ENCODE measurements at places on chromosomes 3 and 15. TPM values are rescaled to one million over a fixed set of nuclear protein-coding genes. Genes with fewer than 3 reads are reported as not detected.

DNA sequence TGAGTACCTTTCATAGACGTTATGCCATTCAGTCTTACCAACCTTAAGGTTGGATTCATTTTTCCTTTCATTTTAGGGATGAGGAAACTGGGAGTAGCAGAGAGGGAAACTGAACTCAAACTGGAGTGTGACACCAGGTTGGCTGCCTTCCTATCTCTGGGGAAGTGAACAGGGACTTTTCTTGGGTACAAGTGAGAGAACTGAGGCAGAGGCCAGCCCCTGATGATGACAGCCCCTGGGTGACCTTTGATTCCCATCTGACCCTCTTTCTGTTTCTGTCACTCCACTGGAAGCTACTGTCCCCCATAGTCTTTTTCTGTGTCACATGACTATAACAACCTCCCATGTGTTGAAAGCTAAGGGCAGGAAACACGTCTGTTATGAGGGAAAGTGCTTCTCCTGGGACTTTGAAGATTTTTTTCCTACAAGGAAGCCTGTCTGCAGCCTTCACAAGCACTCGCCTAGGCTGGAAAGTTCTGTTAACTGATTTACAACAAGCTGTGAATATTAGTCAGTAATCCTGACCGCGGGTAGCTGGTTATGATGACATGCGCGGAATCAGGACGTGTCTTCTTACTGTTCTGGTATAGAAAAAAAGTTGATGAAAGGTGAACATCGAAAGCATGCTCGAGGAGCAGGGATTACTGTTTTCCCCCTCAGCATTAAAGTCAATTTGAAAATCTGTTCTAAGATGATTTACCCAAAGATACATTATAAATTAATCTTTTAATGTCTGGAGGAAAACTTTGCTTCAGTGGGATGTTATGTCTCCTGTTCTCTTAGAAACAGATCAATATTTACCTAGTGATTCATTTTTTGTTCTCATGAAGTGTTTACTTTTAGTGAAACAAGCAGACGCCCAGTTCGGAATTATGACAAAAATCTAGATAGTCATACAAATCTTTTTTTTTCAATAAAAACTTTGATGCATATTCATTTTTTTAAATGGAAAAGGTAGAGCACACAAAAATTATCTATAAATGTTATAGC, 31.5 kb downstream of the ABHD2 start:
- peak; percentile 67 for DNase-seq

DNA sequence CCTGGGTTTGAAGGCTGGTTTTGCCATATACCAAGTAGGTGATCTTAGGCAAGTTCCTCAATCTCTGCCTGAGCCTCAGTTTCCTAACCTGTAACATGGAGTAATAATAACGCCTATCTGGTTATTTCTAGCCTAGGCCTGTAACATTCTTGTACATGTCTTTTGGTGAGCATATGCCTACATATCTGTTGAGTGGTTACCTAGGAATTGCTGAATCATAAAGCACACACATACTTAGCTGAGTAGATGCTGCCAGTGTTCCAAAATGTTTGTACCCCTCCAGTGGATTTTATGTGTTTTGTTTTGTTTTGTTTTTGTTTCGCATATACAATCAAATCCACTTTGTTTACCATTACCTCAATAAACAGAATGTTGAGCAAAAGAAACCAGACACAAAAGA, 17.4 kb upstream of the MFGE8 start:
- DNase-seq: no peak

DNA sequence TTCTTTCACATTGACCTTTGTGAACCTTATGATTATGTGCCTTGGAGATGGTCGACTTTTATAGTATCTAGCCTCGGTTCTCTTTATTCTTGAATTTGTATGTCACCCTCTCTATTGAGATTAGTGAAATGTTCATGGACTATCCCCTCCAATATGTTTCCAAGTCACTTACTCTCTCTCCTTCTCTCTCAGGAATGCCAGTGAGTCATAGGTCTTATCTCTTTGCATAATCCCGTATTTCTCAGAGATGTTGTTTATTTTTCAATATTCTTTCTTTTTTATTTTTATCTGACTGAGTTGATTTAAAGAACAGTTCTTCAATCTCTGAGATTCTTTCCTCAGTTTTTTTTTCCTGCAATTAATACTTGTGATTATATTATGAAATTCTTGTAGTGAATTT, 411.6 kb upstream of the CADM2 start:
- no peak for DNase-seq

- no peak for DNase-seq
Observed at GRCh38 chr3:12653747-12654146, 10.2 kb downstream of the RAF1 start.

DNA sequence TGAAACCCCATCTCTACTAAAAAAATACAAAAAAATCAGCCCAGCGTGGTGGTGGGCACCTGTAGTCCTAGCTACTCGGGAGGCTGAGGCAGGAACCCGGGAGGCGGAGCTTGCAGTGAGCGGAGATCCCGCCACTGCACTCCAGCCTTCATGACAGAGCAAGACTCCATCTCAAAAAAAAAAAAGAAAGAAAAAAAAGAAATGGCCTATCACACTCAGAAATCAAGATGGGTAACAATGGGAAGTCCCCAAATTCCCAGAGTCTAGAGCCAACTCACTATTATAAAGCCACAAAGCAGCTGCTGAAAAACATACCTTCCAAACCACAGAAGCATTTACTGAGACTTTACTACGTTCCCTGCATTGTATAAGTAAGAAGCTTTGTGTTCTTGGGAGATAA, 7.5 kb downstream of the HDGFL3 start:
- no peak for DNase-seq

DNA sequence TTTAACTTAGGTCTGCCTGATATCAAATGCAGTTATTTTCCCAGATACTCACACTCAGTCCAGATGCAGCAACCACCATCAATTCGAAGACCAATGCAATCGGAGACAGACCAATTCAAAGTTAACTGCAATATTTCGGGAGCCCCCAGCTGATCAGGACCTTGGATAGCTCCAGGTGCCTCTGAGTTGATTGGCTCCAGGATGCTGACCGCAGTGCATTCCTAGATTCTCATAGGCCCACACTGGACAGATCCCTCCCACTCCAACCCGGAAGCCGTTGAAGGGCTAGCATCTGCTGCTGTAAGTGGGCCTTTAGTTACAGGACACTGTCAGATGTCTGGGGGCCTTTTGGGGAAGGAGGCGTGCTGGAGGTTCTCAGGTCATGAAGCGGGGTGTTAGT, 89.5 kb upstream of the ATP2B2 start:
- DNase-seq: peak; percentile 81

GRCh38 chr3:5181469-5182141, 5.9 kb upstream of the EDEM1 start:
- DNase-seq: no peak

DNA sequence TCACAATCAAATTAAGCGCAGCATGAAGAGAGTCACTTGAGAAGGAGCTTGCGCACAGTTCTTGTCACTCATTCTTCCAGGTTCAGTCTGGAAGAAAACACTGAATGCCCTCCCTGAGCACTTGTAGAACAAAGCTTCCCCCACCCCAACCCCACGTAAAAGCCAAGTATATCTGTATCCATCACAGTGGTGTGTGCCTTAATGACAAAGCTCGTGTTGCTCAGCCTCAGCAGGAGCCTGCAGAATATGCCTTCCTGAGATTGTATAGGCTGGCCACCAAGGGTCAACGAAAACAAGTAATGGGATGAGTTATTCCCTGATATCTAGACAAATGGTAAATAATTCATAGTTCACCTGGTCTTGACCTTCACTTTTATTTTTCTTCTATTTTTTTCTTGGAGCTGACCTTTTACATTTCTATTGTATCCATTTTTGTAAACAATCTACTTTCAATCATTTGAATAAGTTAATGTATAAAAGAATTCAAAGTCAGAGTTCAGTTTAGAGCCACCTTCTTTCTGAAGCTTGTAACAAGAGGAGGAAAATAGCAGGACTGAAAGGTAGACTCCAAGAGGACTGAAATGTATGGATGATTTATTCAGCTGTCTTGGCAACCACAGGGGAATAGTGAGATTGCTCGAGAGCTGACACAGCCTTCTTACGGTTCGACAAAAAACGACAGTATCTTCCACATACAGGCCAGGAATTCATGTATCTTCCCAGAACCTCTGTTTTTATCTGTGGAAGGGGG, 405.5 kb upstream of the TPM1 start:
- DNase-seq: no peak

GRCh38 chr3:62956411-62956810, 81.2 kb upstream of the CADPS start:
- no peak for DNase-seq

DNA sequence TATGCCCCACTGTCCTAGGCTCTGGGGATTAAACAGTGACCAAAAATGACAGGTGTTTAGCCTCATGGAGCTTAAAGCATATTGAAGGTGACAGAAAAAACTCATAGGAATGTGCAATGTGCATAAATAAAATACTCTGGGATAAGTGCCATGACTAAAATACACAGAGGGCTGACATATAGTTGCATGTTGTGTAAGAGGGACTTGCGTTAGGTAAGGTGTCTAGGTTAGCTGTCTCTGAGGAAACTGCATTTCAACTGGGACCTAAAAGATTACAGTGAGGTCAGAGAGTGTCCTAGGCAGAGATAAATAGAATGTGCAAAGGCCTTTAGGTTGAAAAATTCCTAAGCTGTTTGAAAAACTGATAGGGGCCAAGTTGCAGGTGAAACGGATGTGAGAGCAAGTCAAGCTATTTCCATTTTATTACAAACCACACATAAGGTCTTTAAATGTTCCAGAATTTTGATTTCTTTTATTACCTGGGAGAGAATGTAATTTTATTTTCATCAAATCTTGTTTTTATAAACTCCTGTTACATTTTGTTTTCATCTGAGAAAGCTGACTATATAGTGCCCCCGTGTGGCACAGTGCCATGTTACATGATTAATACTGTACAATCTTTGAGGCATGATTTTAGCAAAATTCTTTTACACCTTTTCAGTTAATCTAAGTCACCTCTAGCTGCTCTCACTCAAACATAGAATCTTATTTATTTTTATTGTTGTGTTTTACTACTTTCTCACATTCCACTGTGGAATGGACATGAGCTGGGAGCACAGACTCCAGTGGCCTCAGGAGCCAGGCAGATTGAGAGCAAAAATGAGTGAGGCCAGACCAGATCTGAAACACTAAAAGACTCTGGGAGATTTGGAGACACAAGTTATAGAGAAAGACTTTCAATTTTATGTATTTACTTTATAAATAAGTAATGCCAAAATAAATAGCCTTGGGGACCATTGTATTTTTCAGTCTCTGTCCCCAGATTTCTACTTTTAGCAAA, 259.6 kb upstream of the ZNF717 start:
- peak; percentile 74 for DNase-seq

DNA sequence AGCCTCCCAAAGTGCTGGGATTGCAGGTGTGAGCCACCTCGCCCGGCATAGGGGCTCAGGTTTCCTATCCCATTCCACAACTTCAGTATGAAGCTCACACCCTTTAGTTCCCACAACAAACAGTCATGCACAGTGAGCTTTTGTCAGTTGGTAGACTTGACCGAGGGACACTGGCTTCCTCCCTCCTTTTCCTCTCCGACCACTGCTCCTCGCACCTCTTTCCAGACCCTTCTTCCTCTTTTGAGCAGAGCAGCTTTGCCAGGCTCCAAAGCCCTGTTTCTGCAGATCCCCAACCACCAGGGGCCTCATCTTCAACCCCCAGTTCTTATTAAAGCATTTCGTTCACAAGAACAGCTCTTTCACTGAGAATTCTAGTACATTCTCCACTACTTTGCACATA, 12.7 kb upstream of the CILP start:
- DNase-seq: no peak

DNA sequence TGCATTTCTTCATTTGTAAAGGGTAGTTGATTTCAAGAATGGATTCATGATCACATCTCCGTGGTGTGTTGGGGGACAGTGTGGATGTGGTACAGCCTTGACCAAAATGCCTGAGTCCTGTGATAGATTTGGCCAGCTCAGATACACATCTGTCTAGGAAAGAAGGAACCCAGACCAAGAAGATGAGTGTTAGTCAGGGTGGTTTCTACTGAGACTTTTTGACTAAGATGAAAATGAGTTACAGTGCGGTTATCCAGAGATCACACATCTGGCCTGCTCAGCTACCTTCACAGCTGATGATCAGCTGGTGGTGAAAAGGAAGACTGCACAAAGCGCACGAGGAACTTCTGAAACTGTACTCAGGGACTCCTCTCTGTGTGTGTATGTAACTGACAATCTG, 68.0 kb downstream of the FNDC3B start:
- DNase-seq: no peak

The CELF6 gene
- polyA plus RNA-seq: 0.40 TPM

The POPDC2 gene
- 1.2 TPM for polyA plus RNA-seq

The TRANK1 gene
- 8.5 TPM for polyA plus RNA-seq

Measured in hepatocyte (in vitro differentiated cells).